ENCODE measurements at places on chromosomes 1 and 21.
A peak's percentile ranks its signal among the peaks of the same experiment; 100 is the strongest.

GRCh38 chr21:40425981-40426380 is 421.0 kb downstream of the DSCAM start:
- DNase-seq = no peak

- no peak for DNase-seq
These were observed 30.3 kb downstream of the UBASH3A start for GRCh38 chr21:42433946-42434551.

GRCh38 chr1:75127916-75128717 is 6.1 kb upstream of the LHX8 start:
- no peak for DNase-seq

- peak; percentile 51 for DNase-seq
These were observed 37.7 kb downstream of the CD34 start for GRCh38 chr1:207873055-207873890.

DNA sequence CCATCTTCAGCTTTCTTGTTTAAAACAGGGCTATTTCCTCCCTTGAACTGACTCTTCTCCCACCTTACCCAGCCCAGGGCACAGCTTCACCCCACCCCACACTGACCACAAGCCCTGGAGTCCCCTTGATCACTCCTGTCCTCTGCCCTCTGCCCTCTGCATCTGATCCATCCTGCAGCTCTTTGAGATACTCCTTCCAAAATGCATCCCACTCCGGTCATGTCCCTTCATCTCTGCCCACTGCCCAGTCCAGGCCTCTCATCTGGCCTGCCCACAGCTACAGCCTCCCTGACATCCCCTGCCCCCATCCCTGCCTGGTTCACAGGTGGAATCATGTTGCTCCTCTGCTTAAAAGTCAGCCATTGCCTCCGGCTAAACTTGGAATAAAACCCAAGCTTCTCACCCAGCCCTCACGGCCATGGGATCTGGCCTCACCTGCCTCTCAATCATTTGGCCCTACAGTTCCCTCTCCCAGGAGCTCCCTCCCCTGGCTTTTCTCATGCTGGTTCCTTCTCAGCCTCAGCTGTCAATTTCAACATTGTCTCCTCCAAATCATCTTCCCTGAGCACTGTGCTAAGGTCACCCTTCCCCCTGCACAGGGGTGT is 202.0 kb downstream of the MATN1 start:
- DNase-seq = no peak

GRCh38 chr1:66648901-66649595 is 103.2 kb upstream of the DYNLT5 start:
- DNase-seq = no peak

DNA sequence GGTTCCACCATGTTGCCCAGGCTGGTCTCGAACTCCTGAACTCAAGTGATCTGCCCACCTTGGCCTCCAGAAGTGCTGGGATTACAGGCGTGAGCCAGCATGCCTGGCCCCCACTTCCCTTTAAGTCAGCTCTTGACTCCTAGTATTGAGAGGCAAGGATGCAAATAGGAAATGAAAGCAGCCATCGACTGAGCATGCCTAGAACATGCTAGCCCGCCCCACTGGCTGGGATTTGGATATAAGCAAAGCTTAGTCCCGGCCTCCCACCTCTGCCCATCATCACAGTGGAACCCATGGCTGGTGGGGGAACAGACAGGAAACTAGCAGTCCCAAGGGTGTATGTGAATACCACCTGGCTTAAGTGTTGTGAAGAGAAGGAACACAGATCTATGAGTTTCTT is 10.5 kb downstream of the C1orf167 start:
- no peak for DNase-seq

GRCh38 chr1:116819081-116819480 is 64.9 kb downstream of the CD2 start:
- no peak for DNase-seq

DNA sequence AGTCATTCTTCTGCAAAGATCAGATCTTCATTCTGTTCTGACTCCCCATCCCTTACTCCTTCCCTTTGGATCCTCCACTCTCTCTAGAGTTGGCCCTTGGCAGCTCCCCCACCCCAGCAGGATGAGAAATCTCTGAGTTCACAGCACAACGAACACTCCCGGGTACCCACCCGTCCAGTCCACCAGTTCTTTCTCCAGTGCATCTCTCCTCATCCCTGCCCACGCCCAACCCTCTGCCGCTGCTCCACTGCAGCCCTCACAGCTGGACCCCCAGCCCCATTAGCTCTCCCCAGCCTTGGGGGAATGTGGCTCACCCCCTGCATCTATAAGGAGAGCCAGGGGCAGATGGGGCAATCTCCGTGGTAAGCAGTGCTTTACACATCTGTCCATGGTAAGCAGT is 125.7 kb downstream of the MATN1 start:
- no peak for DNase-seq
